ENCODE measurements at places on chromosomes 2 and 18.

GRCh38 chr2:36068086-36068485 is 287.5 kb upstream of the CRIM1 start:
- DNase-seq, result no peak

DNA sequence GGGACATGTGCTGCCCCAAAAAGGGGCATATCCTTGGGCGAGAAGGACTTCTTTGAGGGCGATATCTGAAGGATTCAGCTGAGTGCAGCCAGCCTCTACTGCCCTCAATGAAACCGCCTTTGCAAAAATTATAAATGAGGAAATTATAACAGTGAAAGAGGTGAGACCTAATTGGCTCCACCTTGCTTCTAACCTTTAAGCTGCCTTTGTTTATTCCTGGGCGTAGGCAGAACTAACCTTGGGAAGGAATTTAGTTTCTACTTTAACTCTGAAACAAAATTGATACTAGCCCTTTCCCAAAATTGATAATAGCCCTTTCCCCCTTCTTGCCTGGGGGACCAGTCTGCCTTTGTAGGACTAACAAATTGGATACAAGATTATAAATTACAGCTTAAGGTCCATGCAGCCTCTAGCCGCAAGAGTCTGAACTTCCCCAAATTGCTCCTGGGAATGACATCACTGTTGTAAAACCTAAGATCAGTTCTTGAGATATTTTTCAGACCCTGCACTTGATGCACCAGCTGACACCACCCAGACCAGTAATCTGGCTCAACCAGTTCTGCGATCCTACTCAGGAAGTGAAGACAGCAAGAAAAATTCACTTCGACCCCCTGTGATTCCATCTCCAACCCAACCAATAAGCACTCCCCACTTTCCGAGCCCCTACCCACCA is 36.0 kb upstream of the ASAP2 start:
- no peak for DNase-seq

GRCh38 chr2:108701208-108701607 is 18.1 kb upstream of the RANBP2 start:
- no peak for DNase-seq

GRCh38 chr18:48947092-48947491 is 3.7 kb downstream of the SMAD7 start:
- DNase-seq, result no peak

DNA sequence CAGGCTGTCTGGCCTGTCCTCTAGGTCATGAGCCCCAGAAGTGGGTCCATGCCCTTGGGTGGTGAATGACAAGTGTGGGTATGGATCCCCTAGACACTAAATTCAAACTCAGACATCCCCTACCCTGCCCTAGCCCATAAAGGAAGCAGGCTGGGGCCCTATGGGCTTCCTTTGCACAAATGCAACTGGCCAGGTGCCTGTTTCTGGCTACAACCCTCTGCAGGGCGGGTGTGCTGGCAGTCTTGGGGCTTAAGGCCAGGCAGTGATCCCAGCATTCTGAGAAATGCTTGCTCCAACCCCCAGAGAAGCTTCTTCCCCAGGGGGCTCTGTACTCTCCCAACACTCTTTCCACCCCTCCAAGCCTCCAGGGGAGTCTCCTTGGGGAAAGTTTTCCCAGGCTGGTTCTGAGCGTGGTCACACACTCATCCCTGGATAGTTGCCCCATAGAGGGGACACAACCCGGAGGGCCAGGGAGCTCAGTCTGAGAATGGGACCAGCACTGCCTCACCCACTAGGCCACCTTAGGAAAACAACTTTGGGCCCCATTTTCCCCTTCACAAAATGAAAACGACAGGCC is 16.6 kb upstream of the ASPRV1 start:
- no peak for DNase-seq

GRCh38 chr2:202700075-202700901 is 65.5 kb downstream of the FAM117B start:
- DNase-seq, result peak; percentile 33

- no peak for DNase-seq
These were observed 319.0 kb upstream of the KLHL29 start for GRCh38 chr2:23065936-23066335.

DNA sequence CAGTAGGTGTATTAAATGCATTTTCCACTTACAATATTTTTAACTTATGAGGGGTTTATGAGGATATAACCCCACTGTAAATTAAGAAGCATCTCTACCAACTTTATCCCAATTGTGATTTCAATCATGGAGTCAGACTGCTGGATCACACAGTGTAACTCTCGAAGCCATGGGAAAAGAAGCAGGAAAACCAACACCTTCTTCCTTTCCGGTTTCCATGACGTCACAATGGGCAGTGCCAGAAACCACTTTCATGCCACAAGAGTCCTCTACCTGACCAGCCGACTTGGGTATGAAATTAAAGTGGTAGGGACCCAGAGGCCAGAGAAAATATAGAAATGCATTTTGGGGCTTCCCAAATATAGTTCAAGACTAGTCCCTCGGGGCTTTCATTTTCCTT is 4.2 kb downstream of the RNF152 start:
- DNase-seq, result no peak

DNA sequence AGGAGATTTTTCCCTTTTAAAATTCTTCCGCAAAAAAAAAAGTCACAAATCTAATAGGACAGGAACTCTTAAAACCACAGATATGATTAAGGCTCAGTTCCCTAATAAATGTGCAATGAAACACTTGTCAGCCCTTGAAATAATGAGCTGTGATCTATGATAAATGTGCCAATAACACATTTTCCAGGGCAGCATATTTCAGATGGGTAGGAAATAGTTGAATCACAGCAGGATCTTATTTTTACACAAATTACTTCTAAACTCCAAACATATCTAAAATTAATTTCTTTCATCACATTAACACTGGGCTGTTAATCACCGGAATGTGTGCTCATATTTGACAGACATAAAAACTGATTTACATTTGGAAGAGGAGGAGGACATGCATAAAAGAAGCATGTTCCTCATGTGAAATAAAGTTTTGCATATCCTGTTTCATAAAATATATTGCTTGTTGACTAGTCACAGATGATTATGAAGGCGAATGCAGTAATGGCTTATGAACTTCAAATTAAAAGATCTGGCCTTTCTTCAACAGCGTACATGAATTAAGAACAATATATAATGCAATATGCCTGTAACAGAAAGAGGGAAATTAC is 281.4 kb downstream of the PAX3 start:
- DNase-seq, result no peak

Data from B cell (primary cell).